ENCODE measurements at places on chromosomes 1 and 21.

GRCh38 chr1:76109404-76109803 lies 34.9 kb downstream of the ST6GALNAC3 start:
- DNase-seq, result no peak

GRCh38 chr21:45988366-45989347 lies 7.1 kb downstream of the COL6A1 start:
- no peak for DNase-seq

DNA sequence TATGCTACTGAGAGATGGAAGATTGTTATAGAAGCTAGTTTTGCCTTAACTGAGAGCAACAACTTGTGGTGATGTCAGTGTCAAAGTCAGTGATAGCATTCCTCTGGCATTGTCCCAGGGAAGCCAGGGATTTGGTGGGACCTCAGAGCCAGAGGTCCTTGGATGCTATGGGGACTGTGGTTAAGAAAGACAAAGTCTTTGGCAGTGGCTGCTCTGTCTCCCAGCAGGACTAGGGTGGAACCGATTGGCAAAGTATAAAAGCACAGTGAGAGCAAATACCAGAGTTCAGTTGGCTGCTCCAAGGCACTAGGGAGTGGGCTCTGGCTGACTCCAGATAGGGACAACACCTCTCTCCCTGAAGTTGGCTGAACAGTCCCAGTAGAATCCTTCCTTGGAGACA lies 104.8 kb downstream of the GDAP2 start:
- DNase-seq, result no peak

- no peak for DNase-seq
Measured at GRCh38 chr1:222223010-222223409, 324.9 kb downstream of the HHIPL2 start.

DNA sequence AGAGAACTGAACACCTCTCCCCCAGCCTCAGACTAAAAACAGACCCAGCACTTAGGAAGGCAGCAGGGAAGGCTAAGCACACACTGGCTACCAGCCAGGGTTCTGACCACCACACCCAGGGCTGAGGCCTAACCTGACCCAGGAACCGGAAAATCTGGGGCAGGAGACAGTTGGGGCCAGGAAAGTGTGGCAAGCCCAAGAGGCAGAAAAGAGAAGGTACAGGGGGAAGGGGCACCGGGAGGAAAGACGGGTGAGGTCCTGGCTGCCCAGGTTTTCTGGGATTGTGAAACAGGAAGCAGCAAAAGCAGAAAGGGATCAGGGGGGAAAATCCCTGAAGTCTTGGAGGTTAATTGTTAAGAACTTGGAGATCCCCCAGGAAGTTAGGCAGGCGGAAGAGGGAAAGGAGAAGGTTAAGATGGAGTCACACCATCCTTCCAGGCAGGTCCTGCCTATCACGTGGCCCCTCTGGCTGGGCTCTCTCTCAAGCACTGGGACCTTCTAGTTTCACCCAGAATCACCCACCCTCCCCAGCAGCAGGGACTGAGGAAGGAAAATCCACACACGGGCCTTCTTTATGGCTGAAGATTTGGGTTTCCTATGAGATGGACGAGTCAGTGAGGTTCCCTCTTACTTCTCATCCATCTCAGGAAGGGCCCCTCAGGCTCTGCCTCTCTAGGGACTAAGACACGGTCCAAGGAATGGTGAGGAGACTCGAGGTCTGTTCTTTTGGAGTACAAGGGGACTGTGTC lies 2.6 kb downstream of the HDGF start:
- no peak for DNase-seq

- no peak for DNase-seq
Measured at GRCh38 chr1:89826594-89826993, 5.8 kb downstream of the LRRC8D start.

GRCh38 chr1:109878531-109879104 lies 32.0 kb upstream of the CSF1 start:
- no peak for DNase-seq

DNA sequence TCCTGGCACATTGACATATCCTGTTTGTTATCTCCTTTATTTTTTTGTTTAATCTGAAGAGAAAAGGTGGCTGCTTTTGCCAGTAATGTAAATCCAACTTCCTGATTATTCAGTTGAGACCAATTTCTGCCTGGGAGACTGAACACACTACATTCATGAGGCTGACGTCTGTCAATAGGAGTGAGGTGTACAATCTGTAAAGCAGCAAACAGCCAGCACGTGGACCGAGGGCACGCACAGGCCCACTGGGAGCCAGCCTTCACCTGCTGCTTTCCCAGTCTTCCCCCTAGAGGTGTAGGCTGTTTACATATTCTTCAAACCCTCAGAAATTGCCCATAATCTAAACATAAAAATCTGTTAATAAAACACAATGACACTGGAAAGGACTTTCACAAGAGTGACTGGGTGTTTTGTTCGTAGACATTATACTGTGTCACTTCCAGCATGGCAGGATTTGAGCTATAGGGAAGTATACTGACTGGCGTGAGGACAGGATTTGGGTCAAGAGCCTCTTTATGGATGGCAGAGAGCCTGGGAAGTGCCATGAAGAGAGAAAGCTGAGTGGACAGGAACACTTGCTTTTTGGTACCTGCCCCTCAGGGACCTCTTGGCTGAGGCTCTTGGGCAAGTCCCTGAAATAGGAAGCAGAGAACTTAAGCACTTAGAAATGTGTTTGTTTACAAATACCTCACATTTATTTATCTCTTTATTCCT lies 552.9 kb upstream of the CAMK1G start:
- DNase-seq, result no peak

DNA sequence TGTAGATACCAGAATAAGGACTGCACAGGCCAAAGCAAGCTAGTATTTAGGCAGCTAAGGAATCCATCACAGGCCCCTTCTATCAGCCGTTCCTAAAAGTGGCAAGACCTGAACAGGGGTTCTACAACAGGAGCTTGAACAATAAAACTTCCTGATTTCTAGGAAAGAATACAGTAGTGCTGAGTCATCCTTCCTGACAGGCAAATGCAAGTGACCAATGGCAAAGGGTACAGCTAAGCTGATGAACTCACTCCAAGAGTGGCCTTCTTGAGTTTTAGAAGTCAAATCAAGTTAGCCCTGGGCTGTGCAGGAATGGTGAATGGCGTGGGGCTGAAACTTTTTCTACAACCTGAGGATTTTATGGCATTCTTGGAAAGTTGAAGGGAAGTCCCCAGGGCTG lies 112.9 kb downstream of the GREM2 start:
- DNase-seq, result no peak

- peak; percentile 39 for DNase-seq
Measured at GRCh38 chr1:116737020-116737854, 17.0 kb upstream of the CD2 start.

- DNase-seq, result no peak
Measured at GRCh38 chr1:43319766-43320165, 17.9 kb upstream of the MPL start.

DNA sequence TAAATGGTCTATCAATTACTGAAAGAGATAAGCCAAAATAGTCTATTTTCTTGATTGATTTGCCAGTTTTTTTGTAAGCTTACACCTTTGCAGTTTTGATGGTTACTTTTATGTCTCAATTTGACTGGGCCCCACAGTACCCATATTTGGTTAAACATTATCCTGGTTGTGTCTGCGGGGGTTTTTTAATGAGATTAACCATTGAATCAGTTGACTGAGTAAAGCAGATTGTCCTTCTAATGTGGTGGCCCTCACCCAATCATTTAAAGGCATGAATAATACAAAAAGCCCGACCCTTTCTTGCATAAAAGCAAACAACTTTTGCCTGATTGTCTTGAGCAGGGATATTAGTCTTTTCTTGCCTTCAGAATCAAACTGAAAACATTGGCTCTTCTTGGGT lies 650.0 kb upstream of the RGS18 start:
- DNase-seq, result no peak

- no peak for DNase-seq
Measured at GRCh38 chr1:221013691-221014660, 134.7 kb downstream of the HLX start.

- DNase-seq, result no peak
Measured at GRCh38 chr1:57319165-57319564, 104.7 kb downstream of the DAB1 start.

DNA sequence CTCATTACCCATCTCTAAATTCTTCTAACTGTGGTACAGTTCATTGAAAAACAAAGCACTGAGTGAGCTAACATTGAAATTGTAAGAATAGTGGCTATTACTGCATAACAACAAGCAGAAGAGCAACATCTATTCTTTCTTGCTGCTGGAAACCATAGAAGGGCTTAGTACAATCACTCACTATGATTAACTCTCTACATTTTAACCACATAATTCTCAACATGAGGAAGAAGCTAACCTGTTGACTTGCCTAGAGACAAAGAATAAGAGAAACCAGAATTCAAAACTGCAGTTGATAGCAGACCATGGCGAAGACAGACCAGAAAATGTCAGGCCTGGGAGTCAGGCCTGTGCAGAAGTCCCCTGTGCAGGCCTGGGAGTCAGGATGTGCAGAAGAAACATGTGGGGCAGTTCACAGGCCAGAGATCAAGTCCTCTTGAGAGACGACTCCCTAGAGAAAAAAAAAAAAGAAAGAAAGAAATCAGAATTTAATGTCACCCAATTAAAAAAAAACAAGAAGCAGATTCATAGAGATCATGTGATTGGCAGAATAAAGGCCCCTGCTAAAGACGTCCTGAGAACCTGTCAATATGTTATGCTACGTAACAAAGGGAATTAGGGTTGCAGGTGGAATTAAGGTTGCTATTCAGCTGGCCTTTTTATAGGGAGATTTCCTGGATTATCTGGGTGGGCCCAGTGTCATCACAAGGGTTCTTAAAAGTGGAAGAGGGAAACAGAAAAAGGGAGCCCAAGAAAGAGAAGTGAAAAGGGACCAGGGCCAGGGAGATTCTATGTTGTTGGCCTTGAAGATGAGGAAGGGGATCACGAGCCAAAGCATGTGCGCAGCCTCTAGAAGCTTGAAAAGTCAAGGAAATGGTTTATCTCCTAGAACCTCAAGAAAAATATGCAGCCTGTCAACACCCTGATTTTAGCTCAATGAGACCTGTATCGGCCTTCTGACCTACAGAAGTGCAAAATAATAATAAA lies 94.9 kb downstream of the MRPL39 start:
- DNase-seq, result no peak

DNA sequence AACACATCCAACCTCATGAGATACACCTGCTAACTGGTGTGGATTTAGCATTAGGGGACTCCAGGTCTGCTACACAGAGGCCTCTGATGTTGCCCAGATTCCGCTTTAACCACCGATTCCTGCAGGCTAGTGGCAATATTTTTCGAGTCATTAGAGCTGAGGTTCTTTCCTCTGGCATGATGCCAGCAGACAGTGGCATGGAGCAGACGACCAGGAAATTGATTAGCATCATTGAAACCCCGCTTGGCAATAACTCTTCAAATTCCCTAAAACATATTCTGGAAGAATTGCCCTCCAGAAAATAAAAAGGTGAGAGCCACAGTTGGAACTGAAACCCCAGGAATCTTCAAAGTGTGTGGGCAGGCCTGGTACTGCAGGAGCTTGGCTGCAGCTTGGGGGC lies 28.4 kb upstream of the ETV3 start:
- no peak for DNase-seq

GRCh38 chr21:39077876-39078275 lies 105.4 kb downstream of the PSMG1 start:
- DNase-seq, result no peak

DNA sequence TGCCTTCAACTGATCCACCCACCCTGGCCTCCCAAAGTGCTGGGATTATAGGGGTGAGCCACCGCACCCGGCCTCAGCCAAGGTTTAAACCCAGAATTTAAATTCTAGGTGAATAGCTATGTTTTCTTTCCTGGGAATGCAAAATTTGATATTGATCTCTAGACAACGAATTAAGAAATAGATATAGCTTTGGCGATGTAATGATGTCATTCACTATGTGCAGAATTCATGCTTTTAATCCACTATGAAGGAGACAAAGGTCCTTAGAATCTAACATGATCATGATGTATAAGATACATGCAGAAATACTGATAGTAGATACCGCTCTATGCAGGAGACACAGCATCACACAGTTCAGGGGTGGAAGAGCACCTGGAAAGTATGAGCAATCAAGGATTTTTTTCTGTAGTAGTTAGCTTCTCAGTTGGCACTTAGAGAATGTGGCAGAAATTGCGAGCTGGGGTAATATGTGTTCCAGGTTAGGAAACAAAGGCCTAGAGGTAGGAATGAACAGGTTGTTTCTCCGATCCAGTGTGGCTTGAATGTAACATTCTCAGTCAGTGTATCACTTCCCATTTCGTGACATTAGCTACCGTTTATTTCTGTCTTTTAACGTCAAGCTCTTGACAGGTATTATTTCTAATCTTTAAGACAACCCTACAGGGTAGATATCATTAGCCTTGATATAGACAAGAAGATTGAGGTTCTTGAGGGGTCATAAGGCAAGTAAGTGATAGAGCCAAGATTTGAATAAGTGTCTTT lies 3.0 kb upstream of the CEP350 start:
- no peak for DNase-seq

DNA sequence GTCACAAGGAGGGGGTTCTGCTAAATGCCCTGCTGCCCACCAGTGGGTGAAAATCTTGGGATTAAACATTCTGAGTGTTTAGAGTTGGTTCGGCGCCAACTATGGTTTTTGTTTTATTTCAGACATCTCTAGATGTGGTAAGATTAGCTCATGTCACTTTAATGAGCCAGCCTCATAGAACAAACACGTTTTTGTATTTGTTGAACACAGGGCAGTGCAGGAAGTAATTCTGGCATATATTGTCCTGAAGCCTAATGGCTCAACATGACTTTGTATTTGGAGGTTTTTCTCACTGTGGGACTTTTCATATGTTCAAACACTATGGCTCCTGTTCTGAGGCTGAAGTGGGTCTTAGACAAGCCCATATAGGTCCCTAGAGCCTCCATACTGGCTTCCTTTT lies 107.8 kb downstream of the NGF start:
- DNase-seq, result no peak

GRCh38 chr1:111489604-111490003 lies 13.8 kb downstream of the ADORA3 start:
- no peak for DNase-seq

DNA sequence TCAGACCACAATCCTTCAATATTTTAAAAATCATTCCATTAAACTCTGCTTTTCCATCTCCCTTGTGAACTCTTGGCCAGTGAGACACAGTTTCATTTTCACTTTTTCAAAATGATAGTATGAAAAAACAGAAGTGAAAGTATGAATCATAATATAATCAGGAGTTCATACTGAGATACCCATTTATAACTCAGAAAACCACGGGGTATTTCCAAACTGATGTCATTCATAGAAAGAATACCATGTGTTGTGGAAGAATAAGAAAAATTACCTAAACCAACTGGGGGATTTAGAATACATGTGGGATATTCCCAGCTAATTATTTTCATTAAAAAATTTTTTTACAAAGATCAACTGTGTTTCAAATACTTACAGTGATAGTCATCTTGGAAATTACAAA lies 149.9 kb downstream of the MRPL39 start:
- no peak for DNase-seq

DNA sequence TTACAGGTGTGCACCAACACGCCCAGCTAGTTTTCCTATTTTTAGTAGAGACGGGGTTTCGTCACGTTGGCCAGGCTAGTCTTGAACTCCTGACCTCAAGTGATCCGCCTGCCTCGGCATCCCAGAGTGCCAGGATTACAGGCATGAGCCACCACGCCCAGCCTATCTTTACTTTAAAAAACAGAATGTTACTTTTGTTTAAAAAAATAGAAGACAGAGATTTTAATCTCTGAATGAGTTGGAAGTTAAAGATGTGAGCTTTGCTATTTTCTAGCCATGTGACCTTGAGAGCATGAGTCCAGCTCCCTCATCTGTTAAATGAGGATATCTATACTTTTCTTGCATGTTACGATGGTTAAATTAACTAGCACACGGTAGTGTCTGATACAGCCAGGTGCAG lies 3.9 kb upstream of the PUM1 start:
- DNase-seq, result no peak

GRCh38 chr1:117244971-117245370 lies 34.2 kb upstream of the VTCN1 start:
- no peak for DNase-seq

- no peak for DNase-seq
Measured at GRCh38 chr21:17612023-17612564, 607 bp downstream of the BTG3 start.

Measured in NCI-H2171 (cell line).